ENCODE measurements at places on chromosomes 3 and 15.

- DNase-seq: no peak
Observed at GRCh38 chr3:102024270-102024904, 175.1 kb downstream of the NFKBIZ start.

- no peak for DNase-seq
Observed at GRCh38 chr3:86815880-86816279, 175.1 kb downstream of the VGLL3 start.

- no peak for DNase-seq
Observed at GRCh38 chr15:70715840-70716485, 47.4 kb downstream of the UACA start.

GRCh38 chr3:29408676-29409075 is 127.8 kb downstream of the RBMS3 start:
- DNase-seq: no peak

GRCh38 chr15:72037321-72037720 is 80.6 kb downstream of the MYO9A start:
- no peak for DNase-seq

- no peak for DNase-seq
Observed at GRCh38 chr3:8504611-8504973, 3.0 kb downstream of the LMCD1 start.

- no peak for DNase-seq
Observed at GRCh38 chr3:83928903-83929302, 1029.9 kb upstream of the CADM2 start.

- DNase-seq: no peak
Observed at GRCh38 chr3:160703974-160704373, 27.0 kb downstream of the ARL14 start.

DNA sequence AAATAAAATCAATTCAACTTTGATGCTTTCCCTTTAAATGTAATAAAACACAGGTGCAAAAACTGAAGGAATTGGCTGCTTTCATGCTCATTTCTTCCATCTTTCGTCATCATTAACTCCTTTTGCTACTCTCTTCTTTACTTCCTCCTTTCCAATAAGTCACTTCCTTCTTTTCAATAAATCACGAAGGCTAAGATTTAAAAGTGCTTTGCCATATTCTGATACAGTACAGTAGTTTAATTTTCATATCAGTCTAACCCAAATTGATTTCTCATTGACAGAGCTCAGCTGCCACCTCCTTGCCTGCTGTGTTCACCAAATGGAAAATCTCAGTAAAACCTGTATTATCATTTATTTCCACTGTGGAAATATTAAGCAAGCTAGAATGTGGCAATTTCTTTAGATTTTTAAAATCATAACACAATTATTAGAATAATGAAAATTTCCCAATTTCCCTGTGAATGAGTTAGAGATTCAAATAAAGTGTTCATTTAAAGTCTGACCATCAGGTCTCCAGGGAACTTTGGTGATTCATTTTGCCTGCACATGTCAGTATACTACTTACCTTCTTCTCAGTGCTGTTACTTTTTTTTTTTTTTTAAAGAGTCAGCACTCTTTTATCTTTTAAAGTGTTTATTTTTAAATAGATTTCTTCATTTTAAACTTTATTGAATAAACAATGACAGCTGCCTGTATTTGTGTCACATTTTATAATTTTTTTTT is 41.6 kb downstream of the NANOGP8 start:
- DNase-seq: no peak

- peak; percentile 20 for DNase-seq
Observed at GRCh38 chr3:178901204-178901603, 170.4 kb downstream of the ZMAT3 start.

DNA sequence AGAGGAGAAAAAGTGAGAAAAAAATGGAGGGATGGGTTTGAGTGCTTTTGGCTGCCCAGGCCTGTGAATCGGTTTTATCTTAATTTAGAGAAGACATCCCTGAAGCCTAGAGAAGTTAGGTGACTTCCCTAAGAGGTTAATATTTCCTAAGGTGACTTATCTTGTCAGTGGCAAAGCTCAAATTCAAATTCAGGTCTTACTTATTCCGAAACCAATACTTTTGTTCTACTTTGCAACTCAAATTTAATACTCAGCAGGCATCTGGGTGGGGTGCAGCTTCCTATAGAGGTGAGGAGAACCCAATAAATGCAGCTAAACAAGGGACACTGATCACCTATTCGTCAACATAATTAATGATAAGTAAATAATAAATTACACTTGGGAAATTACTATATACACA is 54.9 kb upstream of the MYRIP start:
- DNase-seq: no peak

DNA sequence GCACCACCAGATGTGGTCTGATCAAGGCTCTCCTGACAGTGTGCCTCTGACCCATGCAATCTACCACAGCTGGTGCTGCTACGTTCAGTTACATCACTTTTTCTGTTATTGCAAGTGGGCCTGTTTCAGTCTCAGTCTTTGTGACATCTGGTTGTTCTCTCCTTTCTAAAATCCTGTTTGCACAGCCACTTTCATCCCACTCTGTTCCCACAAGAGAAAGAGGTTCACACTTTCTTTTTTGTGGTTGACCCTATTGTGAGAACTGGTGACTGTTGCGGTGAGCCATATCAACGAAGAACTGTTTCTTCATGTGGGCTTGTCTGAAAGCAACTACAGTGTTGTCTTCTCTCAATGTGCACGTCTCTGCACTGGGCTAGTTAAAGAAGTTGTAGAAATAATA is 342.8 kb upstream of the ARPP21 start:
- peak; percentile 3 for DNase-seq

DNA sequence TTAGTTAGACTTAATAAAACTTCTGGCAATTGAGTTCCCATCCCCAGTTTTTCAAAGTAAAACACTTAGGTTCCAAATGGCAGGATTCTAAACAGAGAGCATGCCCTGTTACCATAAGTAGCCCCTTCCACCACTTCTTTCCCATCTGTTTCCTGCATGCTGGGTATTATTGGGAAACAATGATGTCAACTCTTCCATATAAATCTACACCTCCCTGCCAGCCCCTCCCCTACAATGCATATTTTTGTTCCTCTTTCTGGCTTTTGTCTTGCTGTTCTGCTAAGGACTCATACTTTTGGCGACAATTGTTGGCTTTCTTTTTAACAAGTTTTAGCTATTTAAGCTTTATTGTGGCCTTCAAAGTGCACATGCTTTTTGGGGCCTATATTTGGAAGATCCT is 11.1 kb downstream of the ARHGAP31 start:
- DNase-seq: no peak

GRCh38 chr3:117695321-117695720 is 985.7 kb downstream of the TUSC7 start:
- DNase-seq: no peak

- DNase-seq: no peak
Observed at GRCh38 chr15:72592097-72592496, 62.4 kb upstream of the GOLGA6B start.

DNA sequence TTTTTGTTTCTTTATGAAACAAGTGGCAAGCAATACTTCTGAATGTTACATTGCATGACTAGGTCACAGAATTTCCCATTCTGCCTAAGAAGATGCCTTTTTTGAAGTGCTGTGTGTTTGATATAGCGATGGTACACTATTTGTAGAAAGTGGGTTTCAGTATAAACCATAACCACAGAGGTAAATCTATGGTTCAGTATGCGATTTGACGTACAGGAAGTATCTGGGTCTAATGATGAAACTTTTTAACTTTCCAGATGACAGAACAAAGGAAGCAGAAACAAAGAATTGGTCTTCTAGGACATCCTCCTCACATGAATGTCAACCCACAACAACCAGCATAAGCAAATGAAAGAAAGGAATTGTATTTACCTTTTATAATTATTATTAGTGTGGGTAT is 133.4 kb upstream of the BHLHE40 start:
- DNase-seq: no peak

GRCh38 chr3:85740561-85740960 is 781.8 kb downstream of the CADM2 start:
- no peak for DNase-seq

DNA sequence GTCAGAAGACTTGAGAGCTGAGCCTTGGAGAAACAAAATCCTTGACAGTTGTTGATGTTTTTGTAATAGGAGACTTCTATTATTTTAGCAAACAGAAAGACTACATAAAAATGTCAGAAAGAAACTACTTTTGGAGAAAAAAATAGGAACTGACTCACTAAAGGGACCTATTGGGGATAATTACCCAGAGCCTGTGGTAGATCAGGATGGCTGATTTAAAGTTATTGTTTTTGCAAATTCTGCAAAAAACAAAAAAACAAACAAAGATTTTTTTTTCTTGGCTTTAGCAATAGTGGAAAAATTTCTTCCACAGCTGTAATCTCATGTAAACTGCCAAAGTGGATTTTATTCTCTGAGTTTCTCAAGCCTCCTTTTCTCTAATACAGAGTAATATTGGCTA is 101.5 kb upstream of the SATB1 start:
- no peak for DNase-seq

DNA sequence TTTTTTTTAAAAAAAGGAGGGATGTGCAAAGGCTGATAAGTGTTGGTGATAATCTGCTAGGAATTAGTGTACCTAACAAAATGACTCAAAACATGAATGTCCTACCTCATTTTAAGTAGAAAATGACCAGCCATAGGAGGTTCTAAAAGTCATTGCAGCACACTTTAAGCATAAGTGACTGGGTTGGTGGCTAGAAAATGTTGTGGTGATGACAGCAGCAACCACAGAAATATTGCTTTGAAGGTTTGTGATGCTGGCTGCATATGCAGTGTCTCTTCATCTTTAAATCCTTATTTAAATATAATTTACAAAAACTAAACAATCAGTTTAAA is 55.2 kb downstream of the CMSS1 start:
- DNase-seq: no peak

DNA sequence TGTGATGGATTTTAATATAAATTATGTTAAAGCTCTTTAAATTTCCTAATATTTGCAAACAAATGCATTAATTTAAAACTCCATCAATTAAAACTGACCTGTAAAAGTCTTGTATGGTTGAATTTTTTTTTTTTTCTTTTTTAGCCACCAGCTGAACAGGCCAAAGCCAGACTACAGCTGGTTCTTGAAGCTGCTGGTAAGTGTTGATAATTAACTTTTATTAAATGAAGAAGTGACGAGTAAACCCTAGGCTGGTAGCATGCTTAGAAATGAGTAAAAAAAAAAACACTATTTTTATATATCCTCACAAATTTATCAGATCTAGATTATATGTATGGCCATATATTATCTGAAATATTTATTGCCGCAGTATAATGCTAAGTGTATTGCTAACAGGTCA is 216.3 kb upstream of the MLF1 start:
- DNase-seq: no peak

DNA sequence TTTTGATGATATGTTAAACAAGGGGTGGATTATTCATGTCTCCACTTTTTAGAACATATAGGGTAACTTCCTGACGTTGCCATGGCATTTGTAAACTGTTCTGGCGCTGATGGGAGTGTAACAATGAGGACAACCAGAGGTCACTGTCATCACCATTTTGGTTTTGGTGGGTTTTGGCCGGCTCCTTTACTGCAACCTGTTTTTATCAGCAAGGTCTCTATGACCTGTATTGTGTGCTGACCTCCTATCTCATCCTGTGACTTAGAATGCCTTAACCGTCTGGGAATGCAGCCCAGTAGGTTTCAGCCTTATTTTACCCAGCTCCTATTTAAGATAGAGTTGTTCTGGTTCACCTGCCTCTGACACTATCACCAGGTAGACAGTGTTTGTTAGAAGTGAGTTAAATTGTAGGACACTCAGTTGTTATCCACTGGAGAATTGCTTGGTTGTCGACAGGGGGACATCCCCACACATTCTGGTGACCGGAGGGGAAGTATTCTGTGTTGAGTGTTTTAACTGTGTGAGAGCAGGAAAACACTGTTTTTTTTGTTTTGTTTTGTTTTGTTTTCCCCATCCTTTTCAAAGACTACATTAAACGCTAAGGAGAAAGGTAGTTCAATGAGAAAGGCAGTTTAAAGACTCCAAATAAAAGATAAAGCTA is 36.9 kb upstream of the SKIL start:
- DNase-seq: no peak

DNA sequence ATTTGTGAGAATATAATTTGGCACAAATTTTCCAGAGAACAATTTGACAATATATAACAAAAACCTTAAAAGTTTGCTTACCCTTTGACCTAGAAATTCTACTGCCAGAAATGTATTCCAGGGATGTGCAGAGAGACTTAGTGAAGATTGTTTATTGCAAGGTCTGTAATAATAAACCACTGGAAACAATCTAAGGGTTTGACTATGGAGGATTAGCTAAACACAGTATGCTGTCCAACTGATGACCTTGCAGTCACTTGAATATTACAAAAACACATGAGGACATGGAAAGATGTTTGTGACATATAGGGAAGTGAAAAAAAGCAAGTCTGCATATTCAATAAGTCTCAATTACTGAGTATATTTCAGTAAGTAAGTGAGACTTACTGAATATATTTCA is 48.1 kb upstream of the CDV3 start:
- DNase-seq: no peak

DNA sequence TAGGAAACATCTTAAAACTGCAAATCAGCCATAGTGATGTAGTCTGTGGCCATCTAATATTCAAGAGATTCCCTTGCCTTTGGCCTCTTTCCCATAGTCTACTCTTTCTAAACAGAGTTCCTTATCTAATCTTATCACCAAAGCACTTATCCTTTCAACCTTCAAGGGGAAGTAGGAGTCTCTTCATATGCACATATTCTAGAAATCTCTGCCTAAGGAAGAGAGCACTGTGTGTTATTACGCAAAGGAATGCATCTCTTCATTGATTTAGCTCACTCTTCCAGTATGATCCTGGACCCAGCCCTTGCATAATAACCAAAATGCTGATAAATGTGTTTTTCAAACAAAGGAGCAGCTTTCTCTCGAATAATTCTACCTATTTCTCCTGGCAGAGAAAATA is 253.7 kb upstream of the TPRG1 start:
- DNase-seq: no peak

DNA sequence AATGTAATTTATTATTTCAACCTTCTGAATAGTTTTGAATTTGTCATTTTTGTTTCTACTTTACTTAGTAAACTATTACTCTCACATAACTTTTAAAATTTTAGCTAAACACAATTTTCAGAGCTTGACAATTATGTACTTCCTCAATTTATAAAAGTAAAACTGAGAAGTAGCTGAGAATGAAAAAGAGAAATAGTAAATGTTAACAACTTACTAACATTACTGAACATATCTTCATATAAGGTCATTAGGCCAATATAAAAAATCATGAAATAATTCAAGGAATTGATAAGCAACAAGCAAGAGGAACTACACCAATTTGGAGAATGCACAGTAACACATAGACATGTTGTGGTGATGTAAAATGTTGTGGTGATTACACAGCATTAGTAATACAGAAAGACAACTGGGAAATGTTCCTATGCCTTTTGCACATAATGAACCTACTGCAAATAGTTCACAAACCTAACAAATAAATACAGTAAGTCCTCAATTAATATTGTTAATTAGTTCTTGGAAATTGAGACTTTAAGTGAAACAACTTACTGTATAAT is 137.9 kb downstream of the CBLB start:
- DNase-seq: no peak

- DNase-seq: no peak
Observed at GRCh38 chr3:71099997-71100719, 483.4 kb downstream of the FOXP1 start.
